Activated T-cell treated with anti-CD3 and anti-CD28 coated beads for 4 hours (primary cell): ENCODE measurements at places on chromosomes 5 and 9.

DNA sequence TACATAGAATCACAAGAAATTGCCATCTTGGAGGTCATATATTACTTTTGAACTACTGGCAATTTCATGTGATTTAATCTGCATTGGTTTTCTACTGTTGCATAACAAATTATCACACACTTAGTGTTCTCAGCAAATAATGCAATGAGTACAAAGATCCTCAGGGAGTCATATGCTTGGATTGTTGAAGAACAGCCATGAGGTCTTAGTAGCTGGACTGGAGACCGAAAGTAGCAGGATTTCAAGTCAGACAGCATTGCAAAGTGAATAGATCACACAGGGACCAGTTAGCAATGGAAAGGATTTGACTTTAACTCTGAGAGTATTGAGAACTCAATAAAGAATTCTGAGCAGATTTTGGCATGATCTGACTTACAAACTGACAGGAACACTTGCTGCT, 32.2 kb upstream of the FRMD3 start:
- no peak for DNase-seq

- DNase-seq = no peak
Observed at GRCh38 chr9:98401140-98402018, 145.9 kb upstream of the TBC1D2 start.

DNA sequence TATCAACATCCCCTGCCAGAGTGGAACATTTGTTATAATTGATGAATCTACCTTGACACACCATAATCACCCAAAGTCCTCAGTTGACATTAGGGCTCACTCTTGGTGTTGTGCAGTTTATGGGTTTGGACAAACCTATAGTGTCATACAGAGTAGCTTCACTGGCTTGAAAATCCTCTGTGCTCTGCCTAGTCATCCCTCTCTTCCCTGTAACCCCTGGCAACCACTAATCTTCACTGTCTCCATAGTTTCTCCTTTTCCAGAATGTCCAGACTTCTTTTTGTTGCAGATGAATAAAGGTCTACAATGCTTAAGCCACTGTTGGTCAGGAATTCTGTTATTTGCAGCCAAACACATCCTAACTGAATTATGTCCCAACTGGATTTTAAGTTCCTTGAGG, 22.5 kb upstream of the SUB1 start:
- no peak for DNase-seq

GRCh38 chr5:156420665-156421064, 93.7 kb downstream of the SGCD start:
- DNase-seq = no peak

DNA sequence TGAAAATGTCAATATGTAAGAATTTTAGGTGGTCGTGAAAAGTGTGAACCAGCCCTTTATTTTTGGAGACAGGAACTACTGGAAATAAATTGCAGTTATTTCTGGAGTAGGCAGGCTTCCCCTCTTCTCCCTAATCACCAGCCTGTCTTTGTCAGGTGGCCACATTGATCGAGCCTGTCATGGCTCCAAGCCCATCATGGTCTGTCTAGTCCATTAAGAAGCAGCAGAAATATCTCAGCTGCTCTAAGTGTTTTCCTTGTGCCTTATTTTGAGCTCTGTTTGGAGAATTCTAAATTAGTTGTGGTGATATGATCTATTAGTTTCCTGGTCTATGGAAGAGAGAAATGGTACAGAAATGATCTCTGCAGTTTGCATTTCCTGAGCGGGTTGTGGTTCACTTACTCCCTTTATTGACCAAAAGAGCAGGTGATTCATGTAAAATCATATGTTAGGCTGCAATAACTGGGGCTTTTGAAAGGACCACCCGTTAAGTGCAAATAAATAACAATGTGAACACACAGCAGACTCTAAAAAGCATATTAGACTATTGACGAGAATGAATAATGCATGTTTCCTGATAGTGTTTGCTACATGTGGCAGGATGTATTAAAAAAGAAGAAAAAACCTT, 42.3 kb downstream of the BASP1 start:
- DNase-seq = no peak

DNA sequence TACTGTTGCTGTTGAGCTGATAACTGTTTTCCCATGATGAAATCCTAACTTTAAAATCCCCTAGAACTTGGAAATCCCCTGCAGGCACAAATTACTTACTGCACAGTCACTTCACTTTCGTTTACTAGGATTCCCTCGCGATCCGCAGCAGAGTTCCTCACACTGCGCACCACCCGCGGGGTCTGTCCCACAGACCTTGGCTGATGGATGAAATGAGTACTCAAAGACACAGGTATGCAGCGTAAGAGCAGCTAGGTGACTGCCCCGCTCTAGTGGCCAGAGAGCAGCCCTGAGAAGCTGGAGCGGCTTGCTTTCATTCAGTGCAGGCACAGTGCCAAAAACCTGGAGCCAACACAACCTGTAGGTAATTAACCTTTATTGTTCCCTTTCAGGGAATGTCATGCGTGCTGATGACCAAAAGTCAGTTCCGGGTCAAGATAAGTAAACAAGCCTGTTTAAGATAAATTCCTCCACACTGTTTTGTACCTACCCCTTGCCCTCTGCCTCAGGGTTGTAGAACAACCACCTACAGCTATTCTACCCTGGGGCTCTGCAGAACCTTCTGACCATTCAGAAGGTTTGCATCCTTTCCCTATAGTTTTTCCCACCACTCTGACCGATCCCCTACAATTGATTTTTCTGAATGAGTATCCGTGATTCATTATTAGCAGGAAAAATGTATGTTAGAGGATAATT, 191.2 kb downstream of the CDH9 start:
- no peak for DNase-seq

DNA sequence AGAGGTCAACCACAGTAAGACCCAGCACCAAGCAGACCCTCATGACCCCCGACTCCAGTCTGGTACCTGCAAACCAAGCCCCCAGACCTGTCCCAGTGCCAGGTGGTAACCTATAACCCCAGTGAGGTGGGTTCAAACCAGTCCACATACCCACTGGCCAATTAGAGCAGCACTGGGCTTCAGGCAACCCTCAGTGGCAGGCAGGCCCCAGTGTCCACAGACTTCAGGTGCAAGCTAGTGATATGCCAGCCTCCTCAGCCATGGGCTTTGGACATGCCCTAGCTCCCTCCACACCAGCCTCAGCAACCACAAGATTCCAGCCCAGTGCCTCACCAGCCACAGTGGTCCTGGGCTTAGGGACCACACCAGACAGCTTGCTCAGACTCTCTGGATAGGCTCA, 276.6 kb downstream of the DTWD2 start:
- no peak for DNase-seq

- no peak for DNase-seq
Observed at GRCh38 chr5:89437450-89438435, 554.8 kb upstream of the MEF2C start.

DNA sequence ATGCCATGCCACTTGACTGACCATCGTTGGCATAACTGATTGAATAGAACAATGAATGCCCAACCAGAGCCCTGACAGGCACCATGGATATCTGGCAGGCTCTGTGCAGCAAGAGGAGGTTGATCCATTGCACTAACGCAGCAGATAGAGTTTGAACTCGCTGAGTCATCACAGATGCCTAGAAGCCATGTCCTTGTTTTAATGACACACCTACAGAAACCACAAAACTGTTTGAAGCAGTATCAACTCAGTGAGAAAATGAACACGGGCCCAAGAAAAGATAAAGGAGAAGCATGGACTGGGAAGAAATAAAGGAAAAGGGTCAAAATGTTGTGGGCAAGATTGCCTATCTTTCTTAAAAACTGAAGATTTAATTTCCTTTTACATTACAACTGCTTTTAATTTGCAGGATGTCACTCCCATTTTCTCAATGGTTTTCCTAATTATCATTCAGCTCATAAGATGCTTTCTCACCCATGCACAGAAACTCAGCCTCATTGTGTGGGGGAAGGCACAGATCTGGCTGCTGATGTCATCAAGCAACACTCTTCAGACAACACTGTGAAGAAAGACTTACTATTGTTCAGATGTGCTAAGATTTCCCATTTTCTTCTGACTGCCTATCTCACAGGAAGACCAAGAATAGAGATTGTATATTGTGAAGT, 129.0 kb downstream of the PIK3R1 start:
- DNase-seq = no peak
